ENCODE measurements at places on chromosomes 16 and 17.

GRCh38 chr17:3949418-3949817 lies 14.8 kb downstream of the ATP2A3 start:
- DNase-seq = no peak

DNA sequence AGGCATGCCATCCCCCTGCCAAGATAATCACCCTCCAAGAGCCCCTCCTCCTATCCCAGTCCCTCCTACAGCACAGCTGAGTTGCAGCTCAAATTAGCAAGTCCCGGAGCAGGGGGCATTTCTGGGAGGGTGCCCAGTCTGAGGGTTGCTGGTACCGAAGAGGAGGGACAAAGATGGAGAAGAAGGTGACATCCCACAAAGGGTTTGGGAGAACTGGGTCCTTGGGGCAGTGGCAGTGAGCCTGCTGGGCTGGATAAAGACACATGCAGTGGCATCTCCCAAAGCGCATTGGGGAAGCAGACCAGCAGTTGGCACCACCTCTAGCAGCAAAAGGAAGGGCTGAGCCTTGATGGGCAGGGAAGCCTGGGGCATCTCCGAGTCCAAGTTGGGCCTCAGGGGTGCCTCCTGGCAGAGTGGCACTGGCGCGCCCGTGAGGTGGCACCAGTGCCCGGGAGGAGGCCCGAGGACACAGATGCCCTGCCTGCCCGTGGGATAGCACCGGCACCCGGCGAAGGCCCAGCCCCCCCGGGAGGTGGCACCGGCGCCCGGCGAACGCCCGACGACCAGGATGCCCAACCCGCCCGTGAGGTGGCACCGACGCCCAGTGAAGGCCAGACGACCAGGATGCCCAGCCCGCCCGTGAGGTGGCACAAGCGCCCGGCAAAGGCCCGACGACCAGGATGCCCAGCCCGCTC lies 622 bp downstream of the TOM1L2 start:
- DNase-seq = no peak

- DNase-seq = no peak
Observed at GRCh38 chr17:81814748-81815645, 11.0 kb downstream of the GCGR start.

GRCh38 chr16:69145658-69146057 lies 13.2 kb downstream of the UTP4 start:
- DNase-seq = no peak

GRCh38 chr16:25012525-25012991 lies 2.6 kb downstream of the ARHGAP17 start:
- no peak for DNase-seq

- no peak for DNase-seq
Observed at GRCh38 chr17:66748578-66748977, 86.3 kb upstream of the CACNG5 start.

GRCh38 chr17:47703191-47703591 lies 9.2 kb downstream of the TBKBP1 start:
- no peak for DNase-seq

GRCh38 chr16:72865258-72865657 lies 182.7 kb downstream of the ZFHX3 start:
- no peak for DNase-seq

DNA sequence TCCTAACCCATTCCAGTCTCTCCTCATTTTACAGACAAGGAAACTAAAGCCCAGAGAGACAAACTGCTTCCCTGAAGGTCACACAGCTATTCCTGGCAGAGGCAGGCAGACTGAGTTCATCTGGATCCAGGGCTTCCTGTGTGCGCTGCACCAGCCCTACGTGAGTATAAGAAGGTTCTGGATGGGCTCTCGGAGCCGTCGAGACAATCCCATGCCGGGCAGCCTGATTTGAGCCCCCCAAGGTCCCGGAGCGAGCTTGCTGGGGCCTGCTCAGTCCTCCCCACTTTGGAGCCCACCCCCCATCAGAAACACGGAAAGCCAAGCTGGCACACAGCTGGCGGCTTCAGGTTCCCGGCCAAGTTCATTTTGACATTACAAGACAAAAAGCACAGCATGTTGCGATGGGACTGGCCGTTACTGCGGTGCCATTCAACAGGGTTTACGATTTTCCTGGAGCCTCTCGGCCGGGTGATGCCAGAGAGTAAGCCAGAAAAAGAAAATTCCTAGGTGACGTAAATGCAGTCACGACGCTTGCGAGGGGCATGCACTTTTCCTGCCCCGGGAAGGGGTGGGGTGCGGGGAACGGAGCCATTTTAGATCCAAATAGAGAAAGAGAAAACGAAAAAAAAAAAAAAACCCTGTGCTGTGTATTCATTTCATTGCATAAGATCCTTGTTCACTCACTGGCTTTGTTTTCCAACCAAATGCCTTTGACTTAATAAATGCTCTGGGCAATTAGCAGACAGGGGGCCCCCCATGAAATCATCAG lies 167.1 kb upstream of the FOXF1 start:
- DNase-seq = no peak

DNA sequence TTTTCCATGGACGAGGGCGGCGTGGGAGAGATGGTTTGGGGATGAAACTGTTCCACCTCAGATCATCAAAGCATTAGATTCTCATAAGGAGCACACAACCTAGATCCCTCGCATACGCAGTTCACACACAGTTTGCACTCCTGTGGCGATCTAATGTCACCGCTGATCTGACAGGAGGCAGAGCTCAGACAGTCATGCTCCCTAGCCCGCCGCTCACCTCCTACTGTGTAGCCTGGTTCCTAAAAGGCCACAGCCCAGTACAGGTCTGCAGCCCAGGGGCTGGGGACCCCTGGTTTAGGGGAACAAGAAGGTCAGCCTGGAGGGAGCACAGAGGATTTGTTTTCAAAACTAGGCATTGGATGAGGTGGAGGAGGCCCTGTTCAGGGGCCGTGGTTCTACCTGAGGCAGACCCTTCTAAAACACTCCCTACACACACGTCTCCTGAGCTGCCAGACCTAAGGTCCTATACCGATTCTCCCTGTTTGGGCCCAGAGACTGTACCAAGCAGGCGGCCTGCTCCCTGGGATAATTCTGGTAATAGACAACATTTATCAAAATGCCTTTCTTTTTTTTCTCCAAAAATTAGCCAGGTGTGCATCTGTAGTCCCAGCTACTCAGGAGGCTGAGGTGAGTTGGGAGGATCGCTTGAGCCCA lies 38.6 kb downstream of the AXIN2 start:
- DNase-seq = no peak

DNA sequence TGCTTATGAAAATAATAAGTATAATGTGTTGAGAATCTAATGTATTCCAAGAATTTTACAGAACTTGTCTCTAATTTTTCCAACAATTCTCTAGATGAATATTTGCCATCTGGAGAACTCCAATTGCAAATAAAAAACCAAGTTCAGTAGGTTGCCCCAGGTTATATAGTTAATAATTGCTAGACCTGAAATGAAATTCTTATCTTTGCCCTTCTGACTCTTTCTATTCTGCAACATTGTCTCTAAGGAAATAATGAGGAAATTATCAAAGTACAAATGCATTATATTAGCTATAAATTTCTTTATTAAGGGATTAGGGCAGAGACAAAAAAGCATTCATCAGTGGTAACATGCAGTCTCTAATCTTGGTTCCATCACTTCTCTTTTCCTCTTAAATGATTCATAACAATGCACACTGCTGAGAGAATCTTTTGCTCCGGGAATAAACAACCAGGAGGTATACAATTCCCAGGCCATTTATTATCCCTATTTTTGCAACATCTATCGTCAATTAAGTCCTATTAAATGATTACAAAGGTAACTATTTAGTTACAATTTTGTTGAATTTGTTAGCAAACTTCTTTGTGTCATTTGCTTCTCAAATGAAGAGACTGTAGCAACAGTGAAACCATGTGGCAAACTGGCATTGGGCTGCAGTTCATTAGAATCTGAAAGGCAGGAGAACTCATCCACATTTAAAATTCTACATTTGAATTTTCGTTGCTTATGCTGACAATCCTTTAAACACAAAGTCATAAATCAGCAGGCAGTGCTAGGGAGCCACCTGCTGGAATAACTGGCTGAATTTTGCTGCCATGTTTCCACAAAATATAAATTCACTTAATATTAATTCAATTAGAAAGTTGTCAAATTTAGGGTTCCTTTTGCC lies 349.6 kb downstream of the KIF2B start:
- DNase-seq = no peak

GRCh38 chr16:87271256-87271655 lies 45.9 kb downstream of the C16orf95 start:
- DNase-seq = no peak

DNA sequence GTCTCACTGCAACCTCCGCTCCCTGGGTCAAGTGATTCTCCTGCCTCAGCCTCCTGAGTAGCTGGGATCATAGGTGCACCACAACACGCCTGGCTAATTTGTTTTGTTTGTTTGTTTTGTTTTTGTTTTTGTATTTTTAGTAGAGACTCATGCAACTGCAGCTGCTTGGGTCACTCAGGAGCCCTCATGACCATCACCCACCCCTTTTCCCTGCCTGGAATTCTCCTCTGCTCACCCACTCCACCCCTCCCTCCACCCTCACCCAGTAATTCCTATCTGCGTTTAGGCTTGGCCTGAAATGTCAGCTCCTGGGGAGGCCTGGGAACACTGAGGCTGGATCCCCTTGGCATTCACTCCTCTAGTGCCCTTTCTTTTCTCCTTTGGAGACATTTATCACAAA lies 25.5 kb downstream of the TMEM92 start:
- DNase-seq = no peak

GRCh38 chr16:10652730-10653590 lies 41.8 kb downstream of the TEKT5 start:
- DNase-seq = no peak

GRCh38 chr17:76867578-76868175 lies 527 bp upstream of the MGAT5B start:
- DNase-seq = no peak

- no peak for DNase-seq
Observed at GRCh38 chr17:60065136-60065535, 13.6 kb downstream of the HEATR6 start.

- DNase-seq = no peak
Observed at GRCh38 chr17:58382108-58382871, 30.3 kb upstream of the SUPT4H1 start.

- no peak for DNase-seq
Observed at GRCh38 chr17:68693466-68693865, 92.3 kb upstream of the FAM20A start.

DNA sequence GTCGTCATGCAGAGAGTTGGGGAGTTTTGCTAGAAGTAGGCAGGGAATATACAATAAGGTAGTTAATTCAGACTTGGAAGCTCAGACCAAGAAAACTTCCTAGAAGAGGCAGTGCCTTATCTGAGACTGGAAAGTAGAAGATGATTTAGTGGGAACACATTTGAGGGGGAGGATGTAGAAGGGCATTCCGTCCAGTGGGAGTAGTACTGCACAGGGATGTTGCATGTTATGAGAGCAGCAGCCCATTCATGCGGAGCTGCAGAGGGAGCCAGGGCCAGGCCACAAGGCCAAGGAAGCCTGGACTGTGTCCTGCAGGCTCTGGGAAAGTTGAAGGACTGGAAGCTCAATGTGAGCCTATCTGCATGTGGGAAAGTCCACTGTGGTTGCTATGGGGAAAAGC lies 344.5 kb upstream of the EEF2KMT start:
- no peak for DNase-seq

DNA sequence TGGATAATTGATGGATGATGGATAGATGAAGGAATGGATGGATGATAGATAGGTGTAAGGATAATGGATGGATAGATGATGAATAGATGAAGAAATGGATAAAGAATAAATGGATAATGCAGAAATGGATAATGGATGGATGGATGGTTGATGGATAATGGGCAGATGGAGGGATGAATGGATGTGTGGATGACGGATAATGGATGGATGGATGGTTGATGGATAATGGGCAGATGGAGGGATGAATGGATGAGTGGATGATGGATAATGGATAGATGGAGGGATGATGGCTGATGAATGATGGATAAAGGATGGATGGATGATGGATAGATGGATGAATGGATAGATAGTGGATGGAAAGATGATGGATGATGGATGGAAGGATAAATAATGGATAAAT lies 239.2 kb downstream of the KATNIP start:
- no peak for DNase-seq

DNA sequence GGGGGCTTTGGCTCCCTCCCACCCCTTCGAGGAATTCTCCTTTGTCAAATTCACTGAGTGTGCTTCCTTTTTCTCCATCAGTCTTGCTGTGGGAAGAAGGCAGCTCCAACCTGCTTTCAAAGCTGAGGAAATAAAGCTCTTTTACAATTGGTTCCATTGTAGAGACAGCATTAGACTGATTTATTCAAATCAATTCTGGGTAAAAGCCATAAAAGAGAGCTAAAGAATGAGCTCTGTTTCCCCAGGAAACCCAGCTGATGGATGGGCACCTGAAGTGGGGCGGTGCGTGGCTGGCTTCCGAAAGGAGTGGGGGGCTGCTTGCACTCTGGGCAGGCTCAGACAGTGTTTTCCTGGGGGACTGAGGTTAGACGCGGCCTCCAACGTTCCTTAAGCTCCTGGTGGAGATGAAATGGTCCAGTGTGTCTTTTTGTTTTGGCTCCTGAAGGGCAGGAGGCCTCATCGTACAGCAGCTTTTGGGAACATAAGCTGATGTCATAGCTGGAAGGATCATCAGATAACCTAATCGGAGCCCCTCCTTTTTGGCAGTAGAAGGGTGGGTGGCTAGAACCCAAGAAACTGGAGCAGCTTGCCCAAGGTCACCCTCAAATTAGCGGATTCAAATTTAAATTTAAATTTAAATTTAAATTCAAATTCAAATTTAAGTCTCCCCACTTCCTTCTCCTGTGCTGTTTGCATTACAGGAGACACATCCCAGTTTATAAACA lies 128.5 kb upstream of the EEF2KMT start:
- no peak for DNase-seq

DNA sequence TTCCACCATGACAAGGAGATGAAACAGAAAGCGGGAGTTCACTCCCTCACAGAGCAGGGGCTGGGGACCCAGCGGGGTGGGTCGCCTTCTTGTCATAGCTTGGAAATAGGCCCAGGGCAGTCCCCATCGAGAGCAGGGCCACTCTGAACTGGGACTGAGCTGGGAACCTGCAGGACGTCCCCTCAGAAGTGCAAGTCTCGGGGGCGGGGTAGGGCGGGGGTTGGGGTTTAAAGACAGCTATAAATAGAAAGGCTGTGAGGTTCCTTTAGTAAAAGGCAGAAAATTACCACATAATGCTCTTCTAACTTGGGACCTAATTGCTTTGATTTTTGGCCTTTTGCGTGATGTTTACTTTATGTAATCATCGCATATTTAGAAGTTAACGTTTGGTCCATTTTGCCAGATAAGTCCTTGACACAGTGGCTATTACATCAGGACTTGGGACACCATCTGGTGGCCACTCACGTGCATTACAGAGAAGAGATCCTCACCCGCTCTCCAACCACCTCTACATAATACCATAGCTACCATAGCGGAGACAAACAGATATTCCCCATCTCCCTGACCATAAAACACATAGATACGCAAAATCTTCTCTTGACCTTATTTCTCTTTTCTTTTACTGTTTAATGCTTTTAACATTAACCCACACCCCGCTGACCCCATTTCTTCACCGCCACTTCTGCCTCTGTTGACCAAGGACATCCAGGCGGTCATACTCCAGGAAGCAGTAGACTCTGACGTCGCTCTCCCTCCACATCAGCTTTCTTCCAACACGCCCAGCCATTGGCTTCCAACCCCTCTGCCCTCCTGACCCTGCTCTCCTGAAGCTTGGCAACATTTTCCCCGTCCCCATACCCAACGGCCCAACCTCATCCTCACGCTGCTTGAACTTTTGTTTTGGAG lies 27.5 kb upstream of the PIK3R6 start:
- no peak for DNase-seq

- no peak for DNase-seq
Observed at GRCh38 chr16:8431783-8432182, 158.5 kb downstream of the TMEM114 start.

- no peak for DNase-seq
Observed at GRCh38 chr17:80612997-80613731, 68.5 kb downstream of the RPTOR start.

- no peak for DNase-seq
Observed at GRCh38 chr16:80459331-80459777, 81.4 kb upstream of the DYNLRB2 start.

Measured in activated effector memory CD4-positive, alpha-beta T cell treated with Interleukin-2 at 50 U/mL for 16 hours (primary cell).